Thyroid gland (tissue), 4 donors: ENCODE measurements at places on chromosomes 4 and X. TPM values are rescaled to one million over a fixed set of nuclear protein-coding genes. Genes with fewer than 3 reads are reported as not detected.

TCEAL3 gene
- 38.1 TPM for total RNA-seq

AKAP14 gene
- total RNA-seq, result not detected

HTT gene
- 49.6 TPM for total RNA-seq

ADH4 gene
- 1.4 TPM for total RNA-seq

RAB33A gene
- not detected for total RNA-seq

CXorf49 gene
- not detected for total RNA-seq

FAM53A gene
- 22.1 TPM for total RNA-seq

MAGEB4 gene
- not detected for total RNA-seq

GRCh38 chrX:49147936-49148335, 14.6 kb upstream of the MAGIX start:
- no peaks in the 10 kb centered on the region for H3K27me3 ChIP-seq
- H3K36me3 ChIP-seq, result no peaks in the 10 kb centered on the region
- no peak overlapping the region for H3K27ac ChIP-seq
- H3K4me1 ChIP-seq, result no peaks in the 10 kb centered on the region

DNA sequence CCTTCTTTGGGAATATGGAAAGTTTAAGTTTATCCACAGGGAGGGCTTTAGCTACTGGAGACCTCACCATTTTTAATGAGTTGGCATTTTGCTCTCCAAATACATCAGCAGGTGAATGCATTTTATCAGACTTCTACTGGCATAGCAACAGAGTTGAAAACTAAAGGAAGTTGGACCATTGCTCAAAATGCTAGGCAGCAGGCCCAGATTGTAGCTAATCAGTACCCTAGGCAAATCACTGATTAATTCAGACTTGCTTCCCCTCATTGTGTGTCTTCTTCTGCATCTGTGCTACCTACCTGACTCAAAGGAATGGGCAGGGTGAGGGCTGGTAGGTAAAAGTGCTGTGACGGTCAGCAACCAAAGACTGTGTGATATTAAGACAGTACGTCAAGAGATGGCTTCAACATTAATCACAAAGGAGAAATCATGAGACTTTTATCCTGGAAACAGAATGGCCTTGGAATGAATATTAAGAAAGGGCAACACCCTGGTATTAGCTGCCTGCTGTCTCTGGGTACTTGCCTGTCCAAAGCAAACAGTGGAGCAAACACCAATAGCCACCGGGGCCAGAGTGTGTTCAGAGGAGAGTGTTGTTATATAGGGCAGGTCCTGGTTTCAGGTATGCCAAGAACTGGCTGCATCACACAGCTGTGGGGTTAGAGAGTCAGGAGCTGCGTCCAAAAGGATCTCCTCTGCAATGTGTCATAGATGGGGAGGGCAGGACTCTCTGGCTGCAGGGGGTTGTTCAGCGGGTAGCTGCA, 17.1 kb upstream of the SMIM20 start:
- H3K27me3 ChIP-seq, result no peaks in the 10 kb centered on the region
- no peaks in the 10 kb centered on the region for H3K4me1 ChIP-seq
- no peak overlapping the region for H3K27ac ChIP-seq
- H3K4me3 ChIP-seq, result no peak overlapping the region

DNA sequence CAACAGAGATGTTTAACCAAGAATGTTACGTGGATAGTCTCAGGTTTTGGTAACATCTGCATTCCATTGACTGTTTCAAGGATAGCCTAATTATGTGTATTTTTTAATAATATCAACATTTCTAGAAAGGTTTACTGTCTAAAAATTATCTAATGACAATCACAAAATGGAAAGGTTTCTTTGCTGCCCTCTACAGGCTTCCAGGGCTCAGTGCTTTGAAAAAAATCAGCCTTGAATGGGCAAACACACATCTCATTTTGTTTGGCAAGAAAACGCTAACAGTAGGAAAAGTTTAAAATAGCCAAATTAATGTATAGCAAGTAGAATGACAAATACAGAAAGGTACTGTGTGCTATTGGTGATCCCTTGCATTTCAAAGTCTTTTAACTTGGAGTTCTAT, 223.4 kb upstream of the PRPS2 start:
- H3K27ac ChIP-seq, result no peak overlapping the region
- no peak for DNase-seq
- no peaks in the 10 kb centered on the region for H3K27me3 ChIP-seq
- no peaks in the 10 kb centered on the region for H3K4me1 ChIP-seq

DNA sequence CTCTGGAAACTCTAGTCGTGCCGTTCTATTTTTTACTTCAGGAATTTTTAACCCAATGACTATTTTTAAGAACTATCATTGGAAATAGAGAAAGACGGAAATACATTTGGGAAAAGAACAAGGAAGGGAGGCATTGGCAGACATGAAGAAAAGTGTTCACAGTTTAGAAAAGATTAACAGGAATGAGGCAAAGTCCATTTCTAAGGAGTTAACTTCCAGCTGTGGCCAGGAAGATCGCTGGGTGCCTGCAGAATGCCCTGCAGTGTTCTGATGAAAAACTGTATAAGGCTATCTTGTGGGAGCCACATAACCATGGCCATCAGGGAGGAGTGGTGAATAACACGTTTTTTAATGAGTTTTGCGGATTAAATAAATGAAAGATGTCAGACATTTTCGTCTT, 150.6 kb upstream of the VCX3A start:
- no peak for DNase-seq
- H3K4me1 ChIP-seq, result no peaks in the 10 kb centered on the region
- no peak overlapping the region for H3K4me3 ChIP-seq
- H3K36me3 ChIP-seq, result no peaks in the 10 kb centered on the region
- H3K27ac ChIP-seq, result no peak overlapping the region

GRCh38 chr4:169252339-169253112, 18.2 kb downstream of the SH3RF1 start:
- no peaks in the 10 kb centered on the region for H3K27me3 ChIP-seq
- H3K4me3 ChIP-seq, result no peak overlapping the region
- H3K36me3 ChIP-seq, result no peaks in the 10 kb centered on the region
- peak overlapping the region; percentile 63 for H3K27ac ChIP-seq

- H3K27me3 ChIP-seq, result no peaks in the 10 kb centered on the region
- no peaks in the 10 kb centered on the region for H3K36me3 ChIP-seq
- H3K27ac ChIP-seq, result no peak overlapping the region
- no peaks in the 10 kb centered on the region for H3K4me1 ChIP-seq
- no peak for DNase-seq
- H3K4me3 ChIP-seq, result no peak overlapping the region
Measured at GRCh38 chrX:110059410-110059809, 56.5 kb downstream of the TMEM164 start.

DNA sequence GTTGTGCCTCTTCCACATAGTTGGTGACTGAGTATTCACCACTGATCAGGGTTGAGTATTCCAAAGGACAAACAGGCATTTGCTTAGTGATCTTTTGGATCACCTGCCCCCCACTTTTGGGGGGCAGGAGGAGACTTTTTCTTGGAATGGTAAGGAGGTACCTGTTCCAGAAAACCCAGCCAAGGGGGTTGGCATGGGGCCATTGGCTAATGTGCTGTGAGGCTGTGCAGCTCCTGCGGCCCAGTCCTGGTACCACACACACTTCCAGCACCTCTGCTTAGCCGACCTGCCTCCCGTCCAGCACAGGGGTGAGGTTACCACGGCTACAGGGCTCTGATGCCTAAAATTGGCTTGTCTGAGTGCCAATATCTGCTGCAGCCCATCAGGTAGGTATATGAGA, 40.1 kb upstream of the MGST2 start:
- H3K27ac ChIP-seq, result no peak overlapping the region
- DNase-seq, result peak; percentile 46
- H3K36me3 ChIP-seq, result no peaks in the 10 kb centered on the region
- H3K4me3 ChIP-seq, result no peak overlapping the region
- H3K4me1 ChIP-seq, result peaks cover 7% of the 10 kb centered on the region

- no peak overlapping the region for H3K4me3 ChIP-seq
- no peaks in the 10 kb centered on the region for H3K4me1 ChIP-seq
- no peak overlapping the region for H3K27ac ChIP-seq
- H3K27me3 ChIP-seq, result no peaks in the 10 kb centered on the region
- DNase-seq, result no peak
- no peaks in the 10 kb centered on the region for H3K36me3 ChIP-seq
Measured at GRCh38 chr4:141158219-141158618, 24.9 kb upstream of the RNF150 start.

DNA sequence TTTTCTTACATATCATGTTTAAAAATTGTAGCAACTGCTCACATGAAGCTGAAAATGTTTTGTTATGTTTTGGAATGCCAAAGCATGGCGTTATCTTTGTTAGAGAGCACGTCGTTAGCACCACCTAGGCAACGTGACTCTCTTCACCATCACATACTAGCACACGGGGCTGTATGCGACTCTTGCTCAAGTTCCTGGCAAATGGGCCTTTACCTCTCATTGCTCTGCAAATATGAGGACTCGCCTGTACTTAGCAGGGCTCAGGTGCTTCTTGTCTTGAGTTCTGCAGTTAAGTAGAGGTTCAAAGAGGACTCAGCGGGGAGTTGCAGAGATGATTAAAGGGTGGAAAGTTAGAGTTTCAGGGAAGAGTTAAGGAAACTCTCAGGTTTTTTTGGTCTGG, 59.4 kb downstream of the CLCN4 start:
- DNase-seq, result no peak
- H3K36me3 ChIP-seq, result no peaks in the 10 kb centered on the region

- no peak overlapping the region for H3K4me3 ChIP-seq
- H3K27ac ChIP-seq, result no peak overlapping the region
- no peaks in the 10 kb centered on the region for H3K4me1 ChIP-seq
- H3K27me3 ChIP-seq, result no peaks in the 10 kb centered on the region
- no peaks in the 10 kb centered on the region for H3K36me3 ChIP-seq
Measured at GRCh38 chrX:70916754-70917153, 8.2 kb upstream of the TEX11 start.

- H3K27ac ChIP-seq, result no peak overlapping the region
- no peaks in the 10 kb centered on the region for H3K4me1 ChIP-seq
- no peak for DNase-seq
- H3K4me3 ChIP-seq, result no peak overlapping the region
Measured at GRCh38 chr4:51901363-51901762, 58.4 kb downstream of the DCUN1D4 start.

GRCh38 chr4:158871335-158871724, 102.5 kb downstream of the FNIP2 start:
- no peak for DNase-seq
- H3K27ac ChIP-seq, result no peak overlapping the region
- no peaks in the 10 kb centered on the region for H3K4me1 ChIP-seq
- H3K4me3 ChIP-seq, result no peak overlapping the region
- H3K36me3 ChIP-seq, result peaks cover 17% of the 10 kb centered on the region

GRCh38 chr4:161197912-161198311, 965.9 kb downstream of the FSTL5 start:
- no peaks in the 10 kb centered on the region for H3K27me3 ChIP-seq
- no peaks in the 10 kb centered on the region for H3K4me1 ChIP-seq
- no peak overlapping the region for H3K27ac ChIP-seq
- DNase-seq, result no peak
- H3K4me3 ChIP-seq, result no peak overlapping the region

- DNase-seq, result no peak
- no peaks in the 10 kb centered on the region for H3K4me1 ChIP-seq
- no peaks in the 10 kb centered on the region for H3K27me3 ChIP-seq
- H3K36me3 ChIP-seq, result no peaks in the 10 kb centered on the region
- no peak overlapping the region for H3K4me3 ChIP-seq
Measured at GRCh38 chrX:12917753-12918152, 11.3 kb downstream of the TLR8 start.

DNA sequence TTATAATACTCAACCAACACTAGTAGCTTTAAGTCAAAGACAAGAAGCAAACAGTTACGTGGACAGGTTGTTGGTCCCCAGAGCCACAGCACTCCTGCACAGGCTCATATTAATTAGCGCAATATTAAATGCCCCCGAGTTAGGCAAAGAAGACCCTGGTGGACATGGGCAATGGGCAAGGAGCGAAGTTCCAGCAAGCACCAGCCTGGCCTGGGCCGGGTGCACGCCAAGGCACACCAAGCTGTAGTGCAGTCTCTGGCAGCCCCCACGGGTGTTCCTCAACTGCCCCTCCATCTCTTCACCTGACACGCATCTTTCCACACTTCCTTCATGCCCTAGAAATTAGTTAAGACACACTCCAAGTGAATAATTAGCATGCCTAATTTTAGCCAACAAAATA, 20.1 kb downstream of the FAT1 start:
- DNase-seq, result no peak
- H3K4me3 ChIP-seq, result no peak overlapping the region
- H3K4me1 ChIP-seq, result peaks cover 14% of the 10 kb centered on the region
- H3K36me3 ChIP-seq, result peaks cover 3% of the 10 kb centered on the region
- no peaks in the 10 kb centered on the region for H3K27me3 ChIP-seq
- H3K27ac ChIP-seq, result no peak overlapping the region
